Spleen (tissue), 13 donors: ENCODE measurements at places on chromosomes 5 and 9. TPM values are rescaled to one million over a fixed set of nuclear protein-coding genes. Genes with fewer than 3 reads are reported as not detected.

GRCh38 chr5:96752341-96753016 is 55.3 kb downstream of the ERAP1 start:
- no peak for DNase-seq
- no peak overlapping the region for H3K4me3 ChIP-seq
- peak overlapping the region; percentile 26 for H3K27ac ChIP-seq
- H3K4me1 ChIP-seq: no peaks in the 10 kb centered on the region

- H3K4me1 ChIP-seq: peaks cover 27% of the 10 kb centered on the region
- H3K27ac ChIP-seq: no peak overlapping the region
- H3K27me3 ChIP-seq: no peaks in the 10 kb centered on the region
- no peak for DNase-seq
- peak overlapping the region; percentile 7 for H3K4me3 ChIP-seq
- no peaks in the 10 kb centered on the region for H3K36me3 ChIP-seq
These were observed 4.1 kb upstream of the TUBB4B start for GRCh38 chr9:137236936-137237421.

GRCh38 chr5:103801681-103802080 is 239.1 kb upstream of the NUDT12 start:
- H3K27ac ChIP-seq: no peak overlapping the region
- DNase-seq: no peak
- no peaks in the 10 kb centered on the region for H3K4me1 ChIP-seq
- H3K27me3 ChIP-seq: no peaks in the 10 kb centered on the region
- H3K36me3 ChIP-seq: no peaks in the 10 kb centered on the region
- H3K4me3 ChIP-seq: no peak overlapping the region

The HSPA5 gene
- polyA plus RNA-seq: 49.6 TPM

DNA sequence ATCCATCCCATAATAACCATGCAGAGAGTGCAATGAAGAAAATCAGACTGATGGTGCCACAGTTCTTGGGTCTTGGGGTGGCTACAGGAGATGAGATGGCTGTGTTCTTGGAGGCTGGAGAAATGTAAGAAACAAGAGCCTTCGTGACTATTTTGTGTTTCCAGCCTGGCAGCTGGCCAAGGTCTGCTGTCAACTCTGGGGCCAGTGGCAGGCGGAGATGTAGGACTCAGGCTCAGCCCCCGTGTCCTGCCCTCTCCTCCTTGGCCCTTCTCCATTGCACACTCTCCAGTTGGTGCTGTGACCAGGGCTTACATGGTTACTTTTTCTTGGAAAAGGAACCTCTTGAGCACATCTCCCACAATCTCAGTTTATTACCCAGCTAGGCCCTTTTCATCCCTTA is 235.4 kb downstream of the DMRT2 start:
- H3K27me3 ChIP-seq: no peaks in the 10 kb centered on the region
- DNase-seq: no peak
- H3K27ac ChIP-seq: no peak overlapping the region
- no peaks in the 10 kb centered on the region for H3K4me1 ChIP-seq

- H3K4me1 ChIP-seq: no peaks in the 10 kb centered on the region
- no peaks in the 10 kb centered on the region for H3K27me3 ChIP-seq
- H3K36me3 ChIP-seq: no peaks in the 10 kb centered on the region
- H3K4me3 ChIP-seq: no peak overlapping the region
- no peak for DNase-seq
These were observed 179.9 kb downstream of the PPP2R2B start for GRCh38 chr5:146698651-146699050.

- no peak for DNase-seq
- no peak overlapping the region for H3K27ac ChIP-seq
- no peaks in the 10 kb centered on the region for H3K36me3 ChIP-seq
- H3K27me3 ChIP-seq: peaks cover 3% of the 10 kb centered on the region
- H3K4me3 ChIP-seq: no peak overlapping the region
These were observed 7.2 kb upstream of the HAVCR1 start for GRCh38 chr5:157066080-157066479.

DNA sequence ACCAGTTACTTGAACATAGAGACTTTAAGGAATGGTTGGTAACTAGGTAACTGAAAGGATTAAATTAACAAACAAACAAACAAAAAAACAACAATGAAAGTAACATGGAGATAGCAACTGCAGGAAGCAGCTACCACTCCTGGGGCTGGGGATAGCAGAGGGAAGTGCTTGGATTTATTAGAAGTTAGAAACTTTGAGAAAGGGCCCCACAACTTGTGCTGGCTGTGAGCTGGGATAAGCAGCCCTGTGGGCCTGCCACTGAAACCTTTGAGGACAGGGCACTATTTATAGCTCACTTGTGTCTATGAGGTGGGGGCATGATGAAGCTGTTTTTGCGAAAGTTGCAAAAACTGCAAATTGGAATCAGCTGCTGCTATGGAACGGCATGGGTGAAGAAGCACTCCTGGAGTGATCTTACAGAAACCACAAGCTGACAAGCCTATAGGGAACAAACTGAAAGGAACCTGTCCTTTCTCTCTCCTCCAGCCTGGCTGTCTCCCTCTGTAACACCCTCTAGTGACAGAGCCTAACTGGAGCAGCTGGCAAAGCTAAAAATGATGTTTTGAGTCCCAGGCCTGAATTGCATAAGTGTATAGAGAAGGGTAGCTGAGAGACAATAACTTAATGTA is 91.4 kb upstream of the RANBP6 start:
- H3K27me3 ChIP-seq: no peaks in the 10 kb centered on the region
- H3K36me3 ChIP-seq: no peaks in the 10 kb centered on the region
- no peak for DNase-seq
- no peak overlapping the region for H3K27ac ChIP-seq
- H3K4me3 ChIP-seq: no peak overlapping the region

The SEMA6A gene
- polyA plus RNA-seq: 1.5 TPM
